ENCODE measurements at places on chromosomes 3 and 15.

- no peak for DNase-seq
These were observed 32.6 kb upstream of the SHC4 start for GRCh38 chr15:48996276-48996675.

DNA sequence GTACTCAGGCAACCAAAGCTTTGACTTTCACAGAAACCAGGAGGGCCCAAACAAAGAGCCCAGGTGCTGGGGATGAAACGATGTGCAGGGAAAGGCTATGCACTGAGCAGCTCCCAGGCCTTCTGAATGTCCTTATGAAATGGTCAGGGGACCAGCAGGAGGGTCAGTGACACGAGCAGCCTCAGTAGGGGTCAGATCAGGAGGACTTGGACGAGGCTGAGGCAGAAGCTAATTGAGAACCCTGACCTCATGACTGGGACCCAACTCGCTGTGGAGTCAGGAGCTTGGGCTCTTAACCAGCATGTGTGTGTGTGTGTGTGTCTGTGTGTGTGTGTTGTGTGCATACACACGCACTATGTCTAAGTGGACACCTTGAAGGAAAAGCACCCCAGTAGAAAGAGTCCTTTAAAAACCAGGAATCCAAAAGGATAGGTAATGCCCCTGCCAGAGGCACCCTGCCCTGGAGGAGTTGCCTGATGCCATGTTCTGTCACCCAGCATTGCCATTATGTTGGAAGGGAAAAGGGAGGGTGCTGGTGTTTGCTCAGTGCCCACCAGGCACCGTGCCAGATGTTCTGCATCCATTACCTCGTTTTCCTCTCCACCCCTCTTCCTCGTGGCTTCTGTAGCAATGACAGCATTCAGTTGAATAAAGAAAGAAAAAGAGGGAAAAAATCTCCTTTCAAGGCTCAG, 50.9 kb downstream of the CORO2B start:
- DNase-seq, result no peak

DNA sequence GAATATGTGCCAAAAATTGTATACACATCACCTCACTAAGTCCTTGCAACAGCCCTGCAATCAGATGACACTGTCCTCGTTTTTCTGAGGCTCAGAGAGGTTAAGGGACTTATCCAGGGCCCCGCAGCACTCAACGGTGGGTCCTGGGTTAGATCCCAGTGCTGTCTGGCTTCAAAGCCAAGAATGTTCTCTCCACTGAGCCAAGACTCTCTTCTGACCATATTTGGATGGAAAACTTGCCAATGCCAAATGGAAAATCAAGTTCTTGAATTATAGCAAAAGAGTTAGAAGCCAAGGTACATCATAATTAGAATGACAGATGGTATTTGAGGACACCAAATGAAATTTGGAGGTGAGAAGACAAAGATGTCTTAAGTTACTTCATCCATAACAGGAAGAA, 75.9 kb downstream of the NCEH1 start:
- no peak for DNase-seq

GRCh38 chr3:27905625-27906024, 183.5 kb upstream of the EOMES start:
- DNase-seq, result no peak

- no peak for DNase-seq
These were observed 118.4 kb upstream of the ROBO1 start for GRCh38 chr3:79886204-79886603.

- peak; percentile 50 for DNase-seq
These were observed 44.1 kb downstream of the LIPC start for GRCh38 chr15:58475573-58476524.

- DNase-seq, result no peak
These were observed 55.7 kb upstream of the CP start for GRCh38 chr3:149277331-149277813.
